Dermis blood vessel endothelial cell (primary cell): ENCODE measurements at places on chromosomes 16 and 17.
A peak's percentile ranks its signal among the peaks of the same experiment; 100 is the strongest.

DNA sequence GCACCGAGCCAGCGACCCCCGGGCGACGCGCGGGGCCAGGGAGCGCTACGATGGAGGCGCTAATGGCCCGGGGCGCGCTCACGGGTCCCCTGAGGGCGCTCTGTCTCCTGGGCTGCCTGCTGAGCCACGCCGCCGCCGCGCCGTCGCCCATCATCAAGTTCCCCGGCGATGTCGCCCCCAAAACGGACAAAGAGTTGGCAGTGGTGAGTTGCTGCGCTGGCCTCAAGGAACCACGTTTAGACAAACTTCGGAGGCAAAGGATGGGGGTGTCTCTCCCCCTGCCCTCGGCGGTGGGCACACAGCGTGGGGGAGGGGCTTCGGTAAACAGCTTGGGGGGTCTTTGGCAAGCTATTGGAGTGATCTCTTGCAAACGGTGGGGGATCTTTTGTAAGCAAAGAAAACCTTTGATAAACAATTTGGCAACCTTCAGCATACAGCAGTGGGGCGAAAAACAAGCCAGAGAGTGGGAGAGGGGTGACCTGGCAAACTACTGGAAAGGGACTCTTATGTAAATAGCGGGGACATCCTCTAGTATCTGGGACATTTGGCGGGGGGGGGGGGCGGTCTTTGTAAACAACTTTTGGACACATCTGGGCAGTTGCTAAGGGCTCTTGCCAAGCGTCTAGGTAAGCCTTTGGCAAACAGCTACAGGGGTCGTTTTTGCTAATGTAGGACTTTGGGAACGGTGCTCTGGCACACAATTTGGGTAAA is 587 bp downstream of the MMP2 start:
- DNase-seq: peak; percentile 37

DNA sequence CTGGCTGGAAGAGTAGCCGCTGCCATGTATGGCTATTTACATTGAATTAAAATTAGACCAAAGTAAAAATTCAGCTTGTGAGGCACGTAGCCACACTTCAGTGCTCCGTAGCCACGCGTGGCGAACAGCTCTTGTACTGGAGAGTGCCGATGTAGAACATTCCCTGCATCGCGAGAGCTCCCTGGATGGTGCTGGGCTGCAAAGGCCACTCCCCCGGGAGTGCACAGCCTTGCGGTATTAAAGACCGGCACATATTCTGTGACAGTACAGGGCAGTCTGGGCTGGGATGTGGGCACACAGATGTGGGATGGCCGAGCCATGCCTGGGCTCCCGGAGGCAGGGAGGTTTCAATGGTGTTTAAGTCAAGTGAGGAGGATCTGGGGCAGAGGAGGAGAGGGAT is 102.2 kb downstream of the CMIP start:
- DNase-seq: no peak

GRCh38 chr17:290121-290521 is 62.5 kb downstream of the RPH3AL start:
- DNase-seq: no peak

DNA sequence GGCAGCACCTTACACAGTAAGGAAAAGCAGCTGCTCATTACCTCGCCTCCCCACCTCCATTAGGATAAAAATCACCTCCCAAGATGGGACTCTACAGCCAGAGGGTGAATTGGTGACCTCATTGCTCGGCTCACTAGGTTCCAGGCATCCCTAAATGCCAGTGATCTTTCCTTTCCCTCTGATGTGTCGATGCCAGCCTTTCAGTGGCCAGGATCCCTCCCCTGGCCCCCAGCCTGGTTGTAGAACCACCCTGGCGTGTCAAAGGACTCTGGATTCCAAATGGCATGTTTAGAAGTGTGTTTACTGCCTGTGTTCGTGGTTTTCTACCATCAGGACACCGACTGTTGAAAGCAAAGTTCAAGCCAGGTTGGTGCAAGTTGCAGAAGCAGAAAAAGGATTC is 72.1 kb upstream of the LYRM9 start:
- DNase-seq: no peak

DNA sequence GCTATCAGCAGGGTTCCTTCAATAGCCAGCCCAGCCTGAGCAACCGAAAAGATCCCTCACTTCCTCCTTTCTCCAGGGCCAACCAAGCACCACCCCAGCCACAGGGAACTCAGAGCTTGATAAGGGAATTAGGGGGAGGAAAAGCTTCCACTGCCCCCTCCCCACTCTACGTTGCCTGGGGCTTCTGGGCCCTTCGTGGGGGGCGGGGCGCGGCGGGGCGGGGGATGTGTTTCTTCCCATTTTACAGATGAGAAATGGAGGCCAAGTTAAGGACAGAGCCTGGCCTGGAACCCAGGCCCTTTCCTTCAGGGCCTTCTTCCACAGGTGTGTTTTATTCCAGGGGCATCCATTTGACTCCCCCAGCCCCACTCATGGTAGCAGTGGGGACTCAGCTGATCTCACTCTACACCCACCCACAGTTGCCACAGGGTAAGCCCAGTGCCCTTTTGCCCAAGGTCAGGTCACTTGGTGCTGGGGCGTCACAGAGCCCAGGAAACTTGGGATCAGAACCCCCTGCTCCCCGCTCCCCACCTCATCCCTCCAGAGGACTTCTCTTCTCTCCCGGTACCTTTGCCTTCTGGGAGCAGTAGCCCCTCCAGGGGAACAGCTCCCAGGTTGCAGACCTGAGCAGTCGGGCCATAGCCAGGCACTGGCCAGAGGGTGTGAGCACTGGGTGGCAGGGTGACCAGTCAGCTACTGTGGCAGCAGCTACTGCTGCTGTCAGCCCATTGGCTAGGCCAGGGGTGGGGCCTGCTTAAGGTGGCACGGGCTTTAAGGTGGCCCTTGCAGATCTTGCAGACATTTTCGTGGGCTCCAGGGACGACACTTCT is at the start of gene LDHD:
LDHD (minus strand) TSS at position 700 of the 830 bp plus-strand sequence; CDS start at position 640, 60 bp downstream.
- peak; percentile 72 for DNase-seq

- DNase-seq: no peak
Measured at GRCh38 chr16:84929421-84930297, 81.7 kb downstream of the ZDHHC7 start.

GRCh38 chr17:2042390-2042847 is 597 bp downstream of the OVCA2 start:
- peak; percentile 73 for DNase-seq

DNA sequence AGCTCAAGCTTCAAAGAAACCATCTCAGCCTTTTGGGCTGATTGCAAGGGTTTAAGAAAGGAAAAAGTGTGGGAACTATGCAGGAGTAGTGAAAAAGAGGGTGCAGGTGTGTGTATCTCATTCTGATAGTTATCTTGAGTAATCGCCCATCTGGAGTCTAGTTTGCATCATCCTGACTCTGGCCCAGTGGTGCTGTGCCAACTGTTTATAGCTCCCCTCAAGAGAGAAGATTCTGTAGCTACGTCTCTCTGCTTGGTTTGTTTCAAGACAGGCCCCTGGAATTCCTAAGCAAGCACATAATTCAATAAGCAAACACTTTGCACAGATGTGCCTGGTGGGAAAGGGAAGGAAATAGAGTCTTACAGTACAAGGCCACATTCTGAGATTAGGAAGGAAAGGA is 144.4 kb downstream of the HAPSTR1 start:
- no peak for DNase-seq

DNA sequence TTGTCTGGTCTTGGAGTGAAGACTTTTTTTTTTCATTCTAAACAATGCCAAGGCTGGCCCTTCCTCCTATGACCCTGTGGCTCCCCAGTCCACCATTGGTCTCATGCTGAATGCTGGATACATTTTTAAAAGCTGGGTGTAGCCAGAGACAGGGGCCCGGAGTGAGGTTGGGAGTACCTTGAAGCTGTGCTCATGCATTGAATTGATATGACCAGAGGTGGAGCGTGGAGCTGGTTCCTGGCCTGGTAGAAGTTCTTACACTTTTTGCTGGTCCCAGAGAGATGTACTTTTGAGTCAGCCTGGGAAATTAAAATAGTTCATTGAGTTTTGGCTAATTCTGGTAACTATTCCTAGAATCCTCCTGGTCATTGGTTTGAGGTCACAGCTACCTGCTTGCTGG is 83.6 kb downstream of the CMIP start:
- no peak for DNase-seq

GRCh38 chr16:47204736-47205504 is 61.2 kb upstream of the NETO2 start:
- peak; percentile 4 for DNase-seq

- DNase-seq: no peak
Measured at GRCh38 chr17:17897442-17897841, 60.7 kb upstream of the SREBF1 start.

- DNase-seq: no peak
Measured at GRCh38 chr16:60127196-60127595, 1393.1 kb upstream of the GOT2 start.
